ENCODE measurements at places on chromosomes 3 and 15. TPM values are rescaled to one million over a fixed set of nuclear protein-coding genes. Genes with fewer than 3 reads are reported as not detected.

TGM4 gene
- 0.15 TPM for total RNA-seq

ISLR gene
- total RNA-seq: 16.1 TPM

FGF7 gene
- 9.2 TPM for total RNA-seq

IMPG2 gene
- total RNA-seq: under 0.01 TPM

TMEM45A gene
- 13.2 TPM for total RNA-seq

RAD51 gene
- 12.9 TPM for total RNA-seq

FHIT gene
- 0.50 TPM for total RNA-seq

ARNT2 gene
- total RNA-seq: 8.4 TPM

PAQR5 gene
- 1.2 TPM for total RNA-seq

TGM5 gene
- not detected for total RNA-seq

CELSR3 gene
- 2.7 TPM for total RNA-seq

RTP1 gene
- not detected for total RNA-seq

ZNF860 gene
- total RNA-seq: 0.17 TPM

GPR156 gene
- total RNA-seq: 0.45 TPM

CTNNB1 gene
- 367 TPM for total RNA-seq

LZTFL1 gene
- total RNA-seq: 13.2 TPM

SLC28A2 gene
- not detected for total RNA-seq

FOXB1 gene
- not detected for total RNA-seq

PCNP gene
- total RNA-seq: 46.7 TPM

ATP13A4 gene
- total RNA-seq: 0.15 TPM

ACKR4 gene
- not detected for total RNA-seq

SPSB4 gene
- not detected for total RNA-seq

CHRNA7 gene
- total RNA-seq: not detected

GJD2 gene
- total RNA-seq: not detected

GRIP2 gene
- total RNA-seq: not detected

TIPARP gene
- total RNA-seq: 14.5 TPM

ACTRT3 gene
- total RNA-seq: 3.7 TPM

IP6K2 gene
- total RNA-seq: 83.2 TPM

CHDH gene
- 0.34 TPM for total RNA-seq

Measured in bronchus fibroblast of lung (primary cell).